Fibroblast of upper back skin (primary cell): ENCODE measurements at places on chromosomes 13 and 19.

DNA sequence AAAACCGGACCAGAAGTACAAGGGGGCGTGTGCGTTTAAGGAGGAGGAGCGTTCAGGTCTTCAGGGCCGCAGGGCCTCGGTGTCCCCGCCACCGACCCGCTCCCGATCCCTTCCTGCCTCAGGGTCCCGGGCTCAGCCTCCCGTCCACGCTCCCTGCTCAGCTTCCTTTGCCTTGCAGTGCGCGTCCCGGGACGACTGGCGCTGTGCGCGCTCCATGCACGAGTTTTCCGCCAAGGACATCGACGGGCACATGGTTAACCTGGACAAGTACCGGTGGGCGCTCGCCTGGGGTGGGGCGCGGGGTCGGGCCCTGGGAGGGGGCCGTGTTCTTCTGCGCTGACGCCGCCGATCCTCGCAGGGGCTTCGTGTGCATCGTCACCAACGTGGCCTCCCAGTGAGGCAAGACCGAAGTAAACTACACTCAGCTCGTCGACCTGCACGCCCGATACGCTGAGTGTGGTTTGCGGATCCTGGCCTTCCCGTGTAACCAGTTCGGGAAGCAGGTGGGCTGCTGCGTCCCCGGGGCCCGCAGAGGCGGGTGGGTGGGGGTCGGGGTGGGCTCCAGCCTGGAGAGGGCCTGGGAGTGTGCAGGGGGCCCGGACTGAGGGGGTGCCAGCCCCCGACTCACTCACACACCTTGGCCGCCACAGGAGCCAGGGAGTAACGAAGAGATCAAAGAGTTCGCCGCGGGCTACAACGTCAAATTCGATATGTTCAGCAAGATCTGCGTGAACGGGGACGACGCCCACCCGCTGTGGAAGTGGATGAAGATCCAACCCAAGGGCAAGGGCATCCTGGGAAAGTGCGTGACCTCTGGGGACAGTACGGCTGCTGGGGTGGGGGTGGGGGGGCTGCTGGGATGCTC lies 1.4 kb downstream of the GPX4 start:
- peak; percentile 23 for DNase-seq

DNA sequence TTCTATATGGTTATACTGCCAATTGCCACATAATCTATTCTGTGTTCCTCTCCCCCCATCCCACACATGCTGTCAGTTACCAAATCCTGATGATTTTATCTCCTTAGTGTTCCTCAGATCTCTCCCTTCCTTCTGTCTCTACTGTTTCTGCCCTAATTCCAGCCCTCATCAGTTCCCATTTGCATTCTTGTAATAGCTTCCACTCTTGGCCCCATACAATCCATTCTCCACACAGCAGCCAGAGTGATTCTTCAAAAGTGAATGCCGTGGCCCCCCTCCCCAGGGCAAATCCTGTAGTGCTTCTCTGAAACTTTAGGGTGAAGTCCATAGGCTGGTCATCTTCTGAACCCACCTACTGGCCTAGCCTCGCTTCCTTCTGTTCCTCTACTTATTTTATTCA lies 114.4 kb downstream of the ZAR1L start:
- DNase-seq, result peak; percentile 32

- DNase-seq, result no peak
These were observed 15.2 kb upstream of the LYPD3 start for GRCh38 chr19:43480574-43480973.

DNA sequence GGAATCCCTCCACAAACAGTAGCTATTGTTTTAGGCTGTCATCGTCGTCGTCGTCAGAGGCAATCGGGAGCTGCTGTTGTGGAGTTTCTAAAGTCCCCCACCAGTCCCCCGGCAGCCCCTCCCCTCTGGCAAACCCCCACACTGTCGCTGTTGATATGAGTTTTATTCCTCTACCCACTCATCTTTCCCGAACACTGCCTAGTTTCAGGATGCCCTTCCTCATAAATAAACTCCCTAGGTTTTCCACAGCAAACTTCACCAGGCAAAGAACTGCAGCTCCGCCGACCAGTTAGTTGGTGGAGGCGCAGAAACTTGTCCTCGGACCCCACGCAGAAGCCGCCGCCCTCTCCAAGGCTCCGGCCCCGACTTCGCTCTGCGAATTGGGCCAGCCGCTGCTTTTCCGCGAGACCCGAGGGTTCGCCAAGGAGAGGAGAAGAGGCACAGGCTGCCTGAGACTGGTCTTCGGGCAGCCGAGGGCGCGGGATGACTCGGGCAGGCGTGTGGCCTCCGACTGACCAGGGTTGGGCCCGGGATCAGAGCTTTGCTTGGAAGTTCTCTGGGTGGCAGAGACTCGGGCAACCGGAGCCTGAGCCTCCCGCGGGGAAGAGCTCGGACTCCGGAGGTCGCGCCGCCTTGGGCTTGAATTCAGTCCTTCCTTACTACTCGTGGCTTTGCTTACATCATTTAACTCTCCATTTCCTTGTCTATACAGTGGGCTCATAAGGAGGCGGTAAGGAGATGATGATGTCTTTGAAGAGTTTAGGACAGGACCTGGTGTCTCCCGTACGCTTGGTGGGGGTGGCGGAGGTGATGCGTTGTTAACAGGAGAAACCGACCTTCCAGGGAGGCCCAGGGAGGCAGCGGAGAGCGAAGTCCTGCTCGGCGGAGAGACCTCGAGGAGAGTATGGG lies 7.9 kb downstream of the PDX1 start:
- DNase-seq, result no peak

- no peak for DNase-seq
These were observed 81.0 kb upstream of the MAB21L1 start for GRCh38 chr13:35557475-35557874.

DNA sequence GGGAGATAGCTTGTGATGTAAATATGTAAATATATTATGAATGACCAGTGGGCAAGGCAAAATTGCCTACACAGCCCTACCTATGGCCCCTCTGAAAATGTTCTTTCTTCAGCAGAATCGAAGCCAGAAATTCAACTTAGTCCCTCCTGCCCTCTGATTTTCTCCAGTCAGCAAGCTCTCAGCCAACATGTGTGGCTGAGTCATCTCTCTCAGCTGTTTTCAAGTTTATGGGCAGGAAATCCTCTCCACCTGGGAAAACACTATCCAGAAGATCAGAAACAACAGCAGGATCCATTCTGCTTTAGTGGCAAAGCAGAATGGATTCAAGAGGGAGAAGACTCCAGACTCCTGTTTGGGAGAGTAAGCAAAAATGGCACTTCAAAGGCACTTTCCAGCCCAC lies 8.9 kb upstream of the ZNF527 start:
- DNase-seq, result no peak
